ENCODE measurements at places on chromosomes 3 and 15.
A peak's percentile ranks its signal among the peaks of the same experiment; 100 is the strongest.

DNA sequence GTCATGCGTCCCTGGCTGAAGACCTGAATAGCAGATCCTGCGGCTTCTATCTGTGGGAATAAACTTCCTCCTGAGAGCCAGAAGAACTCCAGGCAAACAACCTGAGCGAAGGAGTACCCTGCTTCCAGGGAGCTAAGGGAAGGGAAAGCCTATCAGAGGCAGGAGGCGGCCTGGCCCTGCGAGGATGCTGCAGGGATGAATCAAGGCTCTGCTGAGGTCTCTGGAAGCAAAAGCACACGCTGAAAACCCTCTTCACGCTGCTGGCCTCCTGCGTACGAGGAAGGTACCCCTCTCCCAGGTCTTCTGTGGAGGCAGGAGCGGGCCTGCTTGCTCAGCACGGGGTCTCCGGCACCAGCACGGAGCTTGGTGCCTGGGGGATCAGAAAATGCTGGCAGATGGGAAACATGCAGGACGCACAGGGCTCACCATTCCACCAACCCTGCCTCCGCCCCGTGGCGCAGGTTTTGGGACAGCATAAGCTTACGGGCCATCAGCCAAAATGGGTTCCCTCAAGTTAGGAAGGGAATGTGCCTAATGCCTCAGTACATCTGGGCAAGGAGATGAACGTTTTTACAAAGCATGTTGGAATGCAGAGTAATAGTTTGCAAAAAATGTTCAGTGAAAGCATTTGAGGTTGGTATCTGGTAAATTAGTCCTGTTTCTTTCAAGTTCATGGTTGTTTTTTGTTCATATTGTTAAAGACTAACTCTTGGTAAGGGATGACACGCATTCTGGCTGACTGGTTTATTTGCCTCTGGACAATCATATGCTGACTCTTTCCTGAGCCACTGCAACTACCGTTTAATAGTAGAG, 72.3 kb downstream of the CHSY1 start:
- no peak for DNase-seq

GRCh38 chr3:100027321-100027720, 87.0 kb downstream of the FILIP1L start:
- DNase-seq, result no peak

DNA sequence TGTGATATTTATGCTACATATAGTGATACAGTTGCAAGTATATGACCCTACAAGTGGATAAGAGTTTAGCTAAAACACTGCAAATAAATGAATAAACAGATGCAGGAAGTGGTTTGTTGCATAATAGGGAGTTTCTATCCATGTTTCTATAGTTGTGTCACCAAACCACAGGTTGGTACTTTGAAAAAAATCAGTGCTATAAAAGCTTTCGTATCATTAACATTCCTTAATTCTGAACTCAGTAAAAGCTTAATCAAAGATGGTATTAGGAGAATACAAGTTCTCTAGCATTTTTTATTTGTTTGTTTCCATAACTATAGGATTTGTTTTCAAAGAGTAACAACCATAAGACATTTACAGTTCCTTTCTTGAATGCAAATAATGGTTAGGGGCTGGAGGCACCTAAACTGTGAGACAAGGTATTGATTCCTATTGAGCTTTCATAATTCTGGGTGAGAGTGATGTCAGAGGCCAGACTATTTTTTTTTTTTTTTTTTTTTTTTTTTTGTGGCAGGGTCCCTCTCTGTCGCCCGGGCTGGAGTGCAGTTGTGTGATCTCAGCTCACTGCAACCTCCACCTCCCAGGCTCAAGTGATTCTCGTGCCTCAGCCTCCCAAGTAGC, 29.6 kb downstream of the CPOX start:
- DNase-seq, result no peak

- no peak for DNase-seq
Measured at GRCh38 chr15:67198157-67198754, 56.2 kb downstream of the AAGAB start.

DNA sequence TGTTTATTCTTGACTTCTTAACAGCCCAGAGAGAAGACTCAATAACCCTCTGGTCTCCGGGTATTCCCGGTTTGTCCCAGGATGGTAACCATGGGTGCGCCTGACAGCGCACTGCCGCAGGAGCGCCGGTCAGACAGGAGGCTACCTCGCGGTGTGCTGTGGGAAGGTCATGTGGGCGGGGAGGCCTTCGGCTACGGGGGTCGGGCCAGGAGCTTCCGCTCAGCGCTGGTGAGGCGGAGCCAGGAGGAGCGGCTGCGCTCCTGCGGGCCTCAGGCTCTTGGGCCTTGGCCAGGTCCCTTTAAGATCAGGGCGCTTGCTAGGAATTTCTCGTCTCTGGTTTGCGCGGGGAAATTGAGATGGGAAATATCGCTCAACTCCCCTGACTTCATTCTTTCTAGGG, 182.3 kb upstream of the NDN start:
- DNase-seq, result peak; percentile 27

DNA sequence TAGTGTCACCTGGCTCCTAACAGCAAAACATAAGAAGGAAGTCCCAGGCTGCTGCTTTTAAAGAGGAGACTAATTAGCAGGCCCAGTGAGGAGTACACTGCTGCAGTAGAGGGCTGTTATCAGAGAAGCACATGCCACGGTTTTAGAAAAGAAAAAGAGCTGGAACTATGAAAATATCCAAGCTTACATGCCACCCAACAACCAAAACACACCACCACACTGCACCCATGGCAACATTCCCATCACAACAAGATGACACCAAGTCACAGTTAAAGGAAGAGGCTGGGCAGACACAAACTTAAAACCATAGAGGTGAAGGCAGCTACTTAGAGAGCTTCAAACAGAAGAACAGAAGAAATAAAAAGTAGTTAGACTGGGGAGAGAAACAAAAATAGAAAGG, 37.0 kb downstream of the NPTN start:
- DNase-seq, result no peak

DNA sequence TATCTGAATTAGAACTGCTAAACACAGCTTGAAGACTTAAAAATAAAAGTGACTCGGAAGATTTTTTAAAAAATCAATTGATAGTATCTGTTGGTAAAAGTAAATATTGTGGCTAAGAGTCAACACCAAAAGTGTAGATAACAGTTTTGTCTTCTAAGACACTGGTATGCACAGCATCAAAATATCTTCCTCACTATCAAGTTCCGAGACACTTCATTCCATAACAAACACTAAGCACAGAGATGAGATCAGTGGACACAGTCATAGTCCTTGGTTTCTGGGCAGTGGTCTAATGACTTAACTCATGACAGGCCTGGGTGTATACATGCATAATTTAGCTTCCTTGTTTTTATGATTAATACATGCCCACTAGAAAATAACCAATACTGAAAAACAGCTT, 63.2 kb downstream of the PXYLP1 start:
- no peak for DNase-seq

DNA sequence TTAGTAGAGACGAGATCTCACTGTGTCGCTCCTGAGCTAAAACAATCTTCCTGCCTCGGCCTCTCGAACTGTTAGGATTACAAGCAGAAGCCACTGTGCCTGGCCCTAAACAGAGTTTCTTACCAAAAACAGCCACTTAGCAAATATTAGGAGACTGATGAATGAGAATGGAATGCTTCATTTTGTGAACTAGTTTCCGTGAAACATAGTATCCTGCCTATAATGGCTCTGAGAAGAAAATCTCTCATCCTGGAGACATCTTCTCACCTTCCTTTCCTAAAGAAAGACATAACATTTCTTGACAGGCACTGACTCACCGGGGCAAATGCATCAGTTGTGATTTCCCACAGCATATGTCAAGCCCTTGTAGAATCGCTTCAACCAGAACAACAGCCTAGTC, 44.9 kb downstream of the GJD2 start:
- DNase-seq, result no peak

DNA sequence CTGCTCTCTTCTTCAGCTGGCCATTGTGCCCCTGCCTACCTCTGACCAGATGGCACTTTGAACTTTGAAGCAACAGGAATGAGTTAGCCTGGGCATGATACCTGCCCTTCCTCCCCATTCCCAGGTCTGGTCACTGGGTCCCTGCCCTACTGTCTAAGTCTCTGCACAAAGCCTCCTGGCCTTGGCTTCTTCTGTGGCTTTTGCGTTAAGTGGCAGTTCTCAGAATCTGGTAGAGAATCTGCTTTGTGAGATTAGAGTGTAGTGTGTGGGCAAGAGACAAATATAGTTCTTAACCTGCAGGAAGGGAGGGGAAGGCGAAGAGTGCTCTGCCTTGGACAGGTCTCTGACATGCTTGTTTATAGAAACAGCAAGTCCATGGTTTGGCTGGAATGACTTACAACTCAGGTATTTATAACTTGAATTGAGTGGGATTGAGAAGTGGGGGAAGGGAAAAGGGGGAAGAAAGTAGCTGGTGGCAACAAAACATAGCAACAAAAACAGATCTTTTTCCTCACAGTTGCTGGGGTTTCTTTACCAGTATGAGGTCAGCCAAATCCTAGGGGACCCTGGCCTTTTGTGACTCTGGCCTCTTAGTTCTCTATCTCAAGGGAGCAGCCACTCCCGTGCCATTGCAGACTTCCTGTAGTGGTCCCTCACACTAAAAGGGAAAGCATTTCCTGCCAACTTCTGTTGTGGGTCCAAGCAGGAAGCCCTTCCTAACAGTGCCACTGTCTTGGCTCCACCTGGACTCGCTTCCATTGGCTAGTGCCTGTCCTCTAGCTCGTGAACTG, 16.7 kb downstream of the MAPKBP1 start:
- no peak for DNase-seq

DNA sequence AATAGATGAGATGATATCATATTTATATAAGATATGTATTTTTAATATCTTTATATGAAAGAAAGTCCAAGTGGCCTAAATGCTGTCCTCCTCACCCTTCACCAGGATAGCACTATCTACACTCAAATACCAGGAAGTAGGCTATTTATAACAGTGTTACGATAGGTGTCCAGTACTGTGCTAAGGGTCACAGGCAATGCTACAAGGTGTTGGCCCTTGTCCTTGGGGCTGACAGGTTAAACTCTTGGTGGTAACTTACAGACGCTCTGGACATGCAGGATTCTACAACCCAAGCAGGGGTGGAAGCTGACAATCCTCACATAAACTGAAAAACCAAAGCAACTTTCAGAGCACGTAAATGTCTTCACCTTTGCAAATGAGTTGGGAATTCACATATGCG, 22.3 kb downstream of the NCEH1 start:
- DNase-seq, result no peak

DNA sequence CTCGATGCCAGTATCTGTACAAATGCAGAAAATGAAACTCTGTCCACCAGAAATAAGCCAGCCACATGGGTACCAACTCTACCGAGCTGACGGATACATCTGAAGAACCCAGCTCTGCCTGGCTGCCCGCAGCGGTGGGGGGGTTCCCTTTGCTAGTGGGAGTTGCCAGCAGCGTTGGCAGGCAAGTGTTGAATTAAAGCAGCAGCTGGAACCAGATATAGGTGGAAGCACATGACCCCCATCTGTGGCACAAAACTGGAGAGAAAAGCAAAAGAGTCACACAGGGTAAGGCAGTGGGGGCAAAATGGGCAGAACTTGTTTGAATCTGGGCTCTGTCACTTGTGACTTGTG, 17.9 kb downstream of the CRYGS start:
- DNase-seq, result no peak
